ENCODE measurements at places on chromosomes 4 and X. TPM values are rescaled to one million over a fixed set of nuclear protein-coding genes. Genes with fewer than 3 reads are reported as not detected.

SLC6A14 gene
- polyA plus RNA-seq, result 0.08 TPM

PIR gene
- 47.8 TPM for polyA plus RNA-seq

BDH2 gene
- polyA plus RNA-seq, result 24.6 TPM

AADAT gene
- polyA plus RNA-seq, result 8.4 TPM

- peak; percentile 71 for DNase-seq
These were observed 119.5 kb upstream of the CHRDL1 start for GRCh38 chrX:110915111-110915510.

GRCh38 chr4:42641161-42641560 lies 15.7 kb downstream of the ATP8A1 start:
- no peak for DNase-seq

- no peak for DNase-seq
These were observed 30.7 kb upstream of the CBR4 start for GRCh38 chr4:169040559-169041261.

DNA sequence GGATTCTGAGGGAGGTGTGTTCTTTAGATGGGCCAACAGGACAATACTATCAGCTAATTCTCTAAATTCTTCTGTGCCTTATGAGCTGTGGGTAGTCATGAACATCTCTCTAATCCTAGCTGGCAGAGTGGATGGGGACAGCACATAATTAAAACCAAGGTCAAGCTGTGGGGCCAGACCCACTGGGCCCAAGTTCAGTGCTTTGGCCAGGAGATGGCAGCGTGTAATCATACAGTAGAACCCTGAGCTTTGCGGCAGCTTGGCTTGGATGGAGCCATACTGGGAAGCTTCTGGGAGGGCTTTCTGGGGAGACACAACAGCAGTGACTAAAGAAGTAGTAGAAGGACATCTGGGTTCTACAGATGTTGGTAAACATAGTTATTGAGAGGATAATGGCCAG lies 140.3 kb upstream of the CXCL13 start:
- DNase-seq, result peak; percentile 28

DNA sequence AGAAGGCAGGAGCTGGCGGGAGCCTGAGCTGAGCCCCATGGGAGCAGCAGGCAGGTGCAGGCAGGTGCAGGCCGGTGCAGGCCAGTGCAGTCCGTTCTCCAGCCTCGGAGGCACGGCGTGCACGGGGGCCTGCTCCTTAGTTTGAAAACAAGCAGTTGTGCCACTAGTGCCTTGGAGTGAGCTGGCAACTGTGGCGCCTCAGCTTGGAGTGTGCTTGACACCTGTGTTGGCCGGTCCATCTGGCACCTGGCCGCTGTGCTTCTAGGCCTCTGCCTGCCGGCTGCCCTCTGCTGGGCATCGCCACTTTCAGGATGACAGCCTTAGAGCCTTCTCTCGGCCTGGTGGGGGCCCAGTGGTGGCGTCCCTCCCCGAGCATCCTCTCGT lies 47.9 kb downstream of the RGS12 start:
- peak; percentile 7 for DNase-seq

DNA sequence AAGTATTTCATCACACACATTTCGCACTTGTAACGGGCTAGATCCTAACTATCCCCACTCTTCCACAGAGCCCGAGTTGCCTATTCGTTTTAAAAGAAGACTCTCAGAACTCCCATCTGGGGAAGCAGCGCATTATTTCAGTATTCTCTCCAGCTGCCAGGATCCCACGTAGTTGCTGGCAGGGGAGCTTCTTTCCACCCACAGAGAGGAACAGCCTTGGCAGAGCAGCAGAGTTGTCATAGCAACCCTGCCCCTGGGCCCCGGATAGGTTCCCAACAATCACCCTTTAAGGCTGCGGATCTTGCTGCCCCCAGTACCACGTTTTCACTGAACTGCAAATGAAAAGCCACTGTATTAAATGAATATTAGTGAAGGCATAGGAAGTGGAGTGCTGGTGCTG lies 106.7 kb downstream of the GPM6A start:
- no peak for DNase-seq
